Astrocyte of the hippocampus (primary cell): ENCODE measurements at places on chromosomes 1 and 21.

- no peak for DNase-seq
These were observed 15.0 kb downstream of the LBR start for GRCh38 chr1:225412803-225413351.

GRCh38 chr1:23358310-23358875, 11.2 kb downstream of the ZNF436 start:
- no peak for DNase-seq

- DNase-seq: no peak
These were observed 165.4 kb downstream of the DNM3 start for GRCh38 chr1:172006660-172007059.

DNA sequence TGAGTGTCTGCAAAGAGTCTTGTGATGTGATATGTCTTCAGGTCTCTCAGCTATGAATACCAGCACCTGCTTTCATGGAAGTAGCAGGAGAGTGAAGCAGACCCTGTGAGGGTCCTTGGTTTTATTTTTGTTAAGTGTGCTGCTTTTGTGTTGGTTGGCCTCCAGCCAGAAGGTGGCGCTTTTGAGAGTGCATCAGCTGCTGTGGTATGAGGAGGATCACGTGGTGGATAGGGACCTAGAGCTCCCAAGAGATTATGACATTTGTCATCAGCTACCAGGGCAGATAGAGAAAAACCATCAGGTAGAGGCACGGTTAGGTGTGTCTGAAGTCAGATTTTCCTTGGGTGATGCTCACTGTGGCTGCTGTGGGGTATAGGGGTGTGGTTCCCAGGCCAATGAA, 1232.1 kb downstream of the MRPL39 start:
- no peak for DNase-seq

GRCh38 chr1:25770541-25771220, 29.3 kb upstream of the SELENON start:
- no peak for DNase-seq

GRCh38 chr1:223364685-223365382, 858 bp upstream of the SUSD4 start:
- DNase-seq: no peak

DNA sequence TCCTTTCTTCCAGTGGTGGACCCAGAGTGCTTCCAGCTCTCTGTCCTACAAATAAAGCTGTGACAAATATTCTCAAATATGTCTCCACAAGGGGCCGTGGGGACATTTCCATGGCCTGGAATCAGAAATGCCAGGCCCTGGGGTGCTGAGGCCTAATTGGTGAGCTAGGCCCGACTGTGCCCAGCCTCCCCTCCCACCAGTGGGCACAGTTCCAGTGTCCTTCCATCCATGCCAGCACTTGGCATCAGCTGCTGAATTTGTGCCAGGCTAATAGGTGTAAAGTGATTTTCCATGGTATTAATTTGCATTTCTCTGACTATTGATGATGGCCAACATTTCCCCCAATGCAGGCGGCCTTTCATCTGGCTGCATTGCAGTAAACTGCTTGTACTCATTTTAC, 48.5 kb upstream of the B3GALT5 start:
- peak; percentile 57 for DNase-seq

GRCh38 chr1:203479646-203480045, 4.0 kb downstream of the PRELP start:
- DNase-seq: no peak

DNA sequence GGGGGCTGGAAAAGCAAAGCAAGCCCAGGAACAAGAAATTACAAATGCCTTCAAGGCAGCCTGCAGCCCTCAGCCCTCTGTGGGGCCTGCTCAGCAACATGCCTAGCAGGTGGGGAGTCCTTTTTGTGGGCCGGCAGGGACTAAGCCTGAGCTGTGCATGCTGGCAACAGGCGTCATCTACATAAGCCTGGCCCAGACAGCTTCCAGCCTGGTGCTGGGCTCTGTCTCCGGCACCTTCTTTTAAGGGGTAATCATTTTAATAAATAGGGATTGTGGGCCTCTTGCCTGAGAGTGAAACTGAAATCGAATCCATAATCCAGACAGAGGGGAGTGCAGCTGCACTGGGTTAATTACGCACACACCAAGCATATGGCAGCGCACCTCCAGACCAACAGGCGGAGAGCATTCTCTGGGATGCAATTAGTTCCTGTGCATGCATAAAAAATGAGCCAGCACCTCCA, 96.6 kb downstream of the DDX20 start:
- no peak for DNase-seq
